ENCODE measurements at places on chromosomes 5 and 9. TPM values are rescaled to one million over a fixed set of nuclear protein-coding genes. Genes with fewer than 3 reads are reported as not detected.

The CDKN2B-AS1 gene
- 10.1 TPM for total RNA-seq

The SSNA1 gene
- total RNA-seq: 46.1 TPM

The TRIM36 gene
- total RNA-seq: 0.61 TPM

The SLC45A2 gene
- total RNA-seq: not detected

The PCDHA1 gene
- total RNA-seq: under 0.01 TPM

The SLC6A7 gene
- total RNA-seq: 0.16 TPM

The PCDHA9 gene
- total RNA-seq: 0.36 TPM
